ENCODE measurements at places on chromosomes 3 and 15. TPM values are rescaled to one million over a fixed set of nuclear protein-coding genes. Genes with fewer than 3 reads are reported as not detected.

The KIF7 gene
- 2.6 TPM for polyA plus RNA-seq

The HGD gene
- polyA plus RNA-seq, result 1.6 TPM

The GLDN gene
- 0.61 TPM for polyA plus RNA-seq

The SLC27A2 gene
- polyA plus RNA-seq, result 2.1 TPM

The ASB14 gene
- not detected for polyA plus RNA-seq

The SGO1 gene
- 4.4 TPM for polyA plus RNA-seq

The CLRN1 gene
- polyA plus RNA-seq, result 0.38 TPM

The SPG21 gene
- 76.2 TPM for polyA plus RNA-seq

The DLL4 gene
- 2.0 TPM for polyA plus RNA-seq

The CYP1A2 gene
- not detected for polyA plus RNA-seq

Measured in testis (tissue), 5 donors.